ENCODE measurements at places on chromosomes 16 and 17. TPM values are rescaled to one million over a fixed set of nuclear protein-coding genes. Genes with fewer than 3 reads are reported as not detected.

MYH3 gene
- 0.88 TPM for total RNA-seq

MYH1 gene
- total RNA-seq, result not detected

ZG16 gene
- total RNA-seq, result not detected

ASGR2 gene
- not detected for total RNA-seq

SPAG5 gene
- total RNA-seq, result 30.4 TPM

EIF3C gene
- 220 TPM for total RNA-seq

KRTAP9-2 gene
- total RNA-seq, result not detected

TNS4 gene
- not detected for total RNA-seq

GRAP gene
- total RNA-seq, result 63.0 TPM

SLC6A2 gene
- 0.38 TPM for total RNA-seq

UMOD gene
- total RNA-seq, result not detected

GGT6 gene
- total RNA-seq, result under 0.01 TPM

CYBA gene
- 123 TPM for total RNA-seq

STH gene
- total RNA-seq, result not detected

APOH gene
- total RNA-seq, result not detected

NOS2 gene
- total RNA-seq, result not detected

RNF112 gene
- total RNA-seq, result 0.25 TPM

TPSD1 gene
- total RNA-seq, result not detected

SLC35G6 gene
- total RNA-seq, result not detected

C17orf50 gene
- not detected for total RNA-seq

SOCS1 gene
- 0.50 TPM for total RNA-seq

TNP2 gene
- total RNA-seq, result not detected

PMFBP1 gene
- total RNA-seq, result not detected

SPATA22 gene
- not detected for total RNA-seq

GALR2 gene
- total RNA-seq, result not detected

IRF8 gene
- total RNA-seq, result 23.8 TPM

HS3ST3A1 gene
- not detected for total RNA-seq

GRIN2A gene
- total RNA-seq, result not detected

COTL1 gene
- 153 TPM for total RNA-seq

SOST gene
- not detected for total RNA-seq

RCVRN gene
- not detected for total RNA-seq

TSPAN10 gene
- total RNA-seq, result 1.3 TPM

SULT1A3 gene
- total RNA-seq, result 2.3 TPM

CBFA2T3 gene
- 0.06 TPM for total RNA-seq

GAS2L2 gene
- not detected for total RNA-seq

CUEDC1 gene
- total RNA-seq, result 5.7 TPM

KRTAP4-9 gene
- total RNA-seq, result not detected

ACSM2B gene
- not detected for total RNA-seq

CCL1 gene
- total RNA-seq, result not detected

ZNF423 gene
- total RNA-seq, result 12.1 TPM
